Uterus (tissue), 4 donors: ENCODE measurements at places on chromosomes 1 and 21. TPM values are rescaled to one million over a fixed set of nuclear protein-coding genes. Genes with fewer than 3 reads are reported as not detected.

The SPRR3 gene
- 0.70 TPM for total RNA-seq

The CTSS gene
- total RNA-seq, result 14.1 TPM

DNA sequence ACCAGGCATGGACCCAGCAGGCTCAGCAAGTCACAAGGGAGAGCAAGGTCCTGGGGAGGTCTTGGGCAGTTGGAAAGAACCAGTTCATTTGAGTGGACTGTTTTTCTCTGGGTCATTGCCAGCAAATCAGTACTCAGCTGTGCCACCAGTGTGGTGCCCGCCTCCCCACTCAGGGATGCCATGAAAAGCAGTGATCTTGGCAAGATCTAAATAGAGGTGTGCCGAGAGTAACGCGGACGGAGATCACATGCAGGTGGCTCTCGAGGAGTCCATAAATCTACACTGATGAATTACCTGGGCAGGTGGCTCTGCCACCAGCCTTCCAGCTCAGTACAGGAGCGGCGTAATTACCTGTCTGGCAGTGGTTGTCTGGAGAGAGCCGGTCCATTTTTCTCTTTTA, 642.2 kb downstream of the PTPRU start:
- no peak for DNase-seq

- no peak for DNase-seq
Measured at GRCh38 chr1:6923012-6923411, 137.8 kb downstream of the CAMTA1 start.

DNA sequence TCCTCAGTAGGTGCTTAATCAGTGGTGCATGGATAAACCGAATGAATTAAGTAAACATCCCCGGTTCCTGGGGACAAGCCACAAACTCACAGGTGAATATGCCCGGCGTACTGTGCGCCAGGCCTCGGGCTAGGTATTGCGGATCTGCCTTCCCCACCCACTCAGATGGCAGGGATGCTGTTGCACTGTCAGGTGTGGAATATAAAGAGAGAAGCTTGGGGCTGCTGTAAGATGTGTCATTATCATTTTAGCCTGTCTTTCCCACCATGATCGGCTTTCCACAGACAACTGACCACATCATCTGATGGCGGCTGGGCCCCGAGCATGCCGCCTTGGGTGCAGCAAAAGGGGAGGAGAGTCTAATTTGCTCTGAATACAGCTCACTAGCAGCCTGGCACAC, 45.4 kb upstream of the LRP8 start:
- DNase-seq, result no peak

- no peak for DNase-seq
Measured at GRCh38 chr21:44347911-44348451, 5.4 kb upstream of the TRPM2 start.

DNA sequence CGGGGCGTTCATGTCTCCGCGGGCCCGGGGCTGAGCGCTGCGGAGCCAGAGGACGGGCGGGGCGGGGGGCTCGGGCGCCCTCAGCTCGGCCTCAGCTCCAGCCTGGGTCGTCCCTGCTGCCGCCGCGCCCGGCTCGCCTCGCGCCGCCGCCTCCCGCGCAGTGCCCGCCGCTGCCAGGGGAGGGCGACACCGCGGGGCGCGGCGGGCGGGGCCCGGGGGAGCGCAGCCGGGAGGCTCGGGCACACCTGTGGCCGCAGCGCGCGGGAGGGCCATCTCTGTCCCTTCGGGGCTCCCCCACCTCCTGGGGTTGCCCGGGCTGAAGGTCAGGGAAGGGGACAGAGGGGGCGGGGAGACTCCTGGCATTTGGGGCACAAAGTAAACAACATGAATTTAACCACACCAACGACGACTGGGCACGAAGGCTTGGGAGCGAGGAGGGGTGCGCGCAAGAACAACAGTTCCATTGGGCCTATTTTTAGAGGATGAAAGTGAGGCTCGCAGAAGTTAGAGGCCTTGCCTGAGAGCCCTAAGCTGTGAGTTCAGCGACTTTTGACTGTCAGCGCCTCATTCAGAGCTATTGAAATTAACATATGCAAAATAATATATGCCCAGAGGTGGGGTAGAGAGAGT, at the start of gene FAM131C:
Gene FAM131C (minus strand): TSS at position 162 of the 630 bp plus-strand sequence. CDS start 209 bp downstream, outside the sequence.
- DNase-seq, result no peak

DNA sequence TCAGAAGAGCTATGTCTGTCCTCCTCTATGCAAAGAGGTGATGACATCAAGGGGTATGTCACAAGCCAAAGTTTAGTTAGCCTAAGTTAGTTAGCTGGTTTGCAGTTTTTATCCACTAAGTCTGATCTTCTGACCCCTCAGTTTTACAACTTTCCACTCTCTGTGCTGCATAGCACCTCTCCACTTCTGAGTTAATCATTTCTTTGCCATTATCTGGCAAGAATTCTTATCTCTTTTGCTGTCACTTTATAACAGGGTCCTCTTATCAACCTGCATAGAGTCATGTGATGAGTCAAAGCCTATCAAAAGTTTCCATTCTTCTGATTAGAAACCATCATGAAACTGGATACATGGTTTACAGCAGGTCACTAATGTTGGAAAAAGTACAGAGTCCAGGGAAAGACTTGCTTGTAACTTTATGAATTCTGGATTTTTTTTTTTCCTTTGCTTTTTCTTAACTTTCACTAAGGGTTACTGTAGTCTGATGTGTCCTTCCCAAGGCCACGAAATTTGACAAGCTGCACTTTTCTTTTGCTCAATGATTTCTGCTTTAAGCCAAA, at the start of gene NR5A2:
Gene NR5A2 (plus strand): TSS at position 447 of the 560 bp plus-strand sequence. CDS start 138 bp downstream, outside the sequence.
- DNase-seq, result no peak
